ENCODE measurements at places on chromosomes 11 and 22.

- DNase-seq, result no peak
Observed at GRCh38 chr11:44997566-44997965, 46.9 kb upstream of the TP53I11 start.

GRCh38 chr11:61880031-61880430 lies 11.3 kb downstream of the FADS3 start:
- DNase-seq, result no peak

GRCh38 chr22:29004647-29005371 lies 56.8 kb downstream of the C22orf31 start:
- no peak for DNase-seq

DNA sequence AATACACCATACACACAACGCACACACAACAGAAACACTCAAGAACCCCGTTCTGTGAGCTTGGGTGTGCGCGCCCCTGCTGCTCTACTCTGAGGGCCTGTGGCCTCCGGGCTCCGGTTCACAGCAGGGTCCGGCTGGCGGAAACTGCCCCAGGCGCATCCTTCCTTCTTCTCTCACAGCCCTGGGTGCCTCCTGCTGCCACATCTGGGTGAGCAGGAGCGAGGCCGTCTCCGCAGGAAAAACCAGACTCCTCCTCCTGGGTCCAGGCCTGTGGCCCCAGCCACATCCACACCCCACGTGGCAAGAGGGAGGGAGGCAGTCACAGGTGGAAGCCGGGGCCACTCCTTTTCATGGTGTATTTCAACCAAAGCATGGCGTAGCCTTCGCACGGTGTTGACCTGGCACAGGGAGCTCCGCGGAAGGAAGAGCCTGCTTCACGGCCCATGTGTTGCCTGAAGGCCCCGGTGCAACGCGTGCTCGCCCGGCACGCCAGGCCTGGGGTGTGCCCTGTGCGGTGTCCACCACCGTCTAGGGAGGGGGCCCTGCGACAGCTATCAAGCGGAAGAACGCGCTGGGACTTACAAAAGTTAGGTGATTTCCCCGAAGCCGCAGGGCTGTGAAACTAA lies 1502.7 kb downstream of the TBC1D22A start:
- no peak for DNase-seq

- DNase-seq, result no peak
Observed at GRCh38 chr22:37609240-37610152, 862 bp downstream of the GGA1 start.

- no peak for DNase-seq
Observed at GRCh38 chr11:74559110-74559933, 33.1 kb upstream of the POLD3 start.

- DNase-seq, result no peak
Observed at GRCh38 chr11:2807801-2808241, 77.8 kb downstream of the CDKN1C start.

DNA sequence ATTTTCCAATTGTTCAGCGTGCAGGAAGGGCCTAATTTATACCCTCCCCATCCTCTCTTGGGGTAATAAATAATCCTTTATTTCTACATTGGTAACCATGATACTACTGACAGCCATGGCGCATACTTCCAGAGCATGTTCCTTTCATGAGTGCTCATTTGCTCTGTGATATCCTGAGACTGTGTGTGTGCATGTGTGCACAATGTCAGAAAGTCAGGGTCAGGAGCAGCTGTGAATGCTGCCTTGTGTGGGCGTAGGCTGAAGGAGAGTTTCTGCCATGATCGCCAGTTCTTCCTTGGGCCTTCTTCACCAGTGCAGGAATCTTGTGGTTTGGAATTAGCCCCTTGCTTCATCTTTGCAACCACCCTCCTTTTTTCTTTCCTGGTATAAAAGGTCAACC lies 10.2 kb downstream of the TUBA8 start:
- no peak for DNase-seq

- no peak for DNase-seq
Observed at GRCh38 chr11:4546878-4547277, 1.9 kb downstream of the OR52M1 start.

DNA sequence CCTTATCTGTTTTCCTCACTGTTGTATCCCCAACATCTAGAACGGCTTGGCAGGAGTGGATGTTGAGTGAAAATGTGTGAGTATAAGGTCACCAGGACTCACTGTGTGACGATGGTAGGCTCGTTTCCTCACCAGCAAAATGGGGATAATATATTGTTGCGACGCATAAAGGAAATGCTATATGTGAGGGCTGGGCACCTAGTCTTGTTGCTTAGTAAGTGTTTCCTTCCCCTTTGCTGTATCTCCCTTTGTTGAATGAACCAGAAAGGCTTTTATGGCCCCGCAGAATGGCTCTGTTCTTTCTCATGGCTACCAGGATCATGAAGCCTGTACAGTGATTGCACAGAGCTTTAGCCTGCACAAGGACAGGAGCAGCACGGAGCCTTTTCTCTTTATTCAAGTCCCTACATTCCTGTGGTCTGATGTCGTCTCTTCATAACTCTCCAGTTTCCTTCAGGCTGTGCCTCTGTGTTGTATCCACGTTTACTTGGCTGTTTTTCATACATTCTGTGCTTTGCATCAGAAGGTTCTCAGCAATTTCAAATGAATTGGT lies 5.4 kb downstream of the TNRC6B start:
- DNase-seq, result no peak

GRCh38 chr11:1936072-1936780 lies 10.9 kb upstream of the MRPL23 start:
- no peak for DNase-seq

DNA sequence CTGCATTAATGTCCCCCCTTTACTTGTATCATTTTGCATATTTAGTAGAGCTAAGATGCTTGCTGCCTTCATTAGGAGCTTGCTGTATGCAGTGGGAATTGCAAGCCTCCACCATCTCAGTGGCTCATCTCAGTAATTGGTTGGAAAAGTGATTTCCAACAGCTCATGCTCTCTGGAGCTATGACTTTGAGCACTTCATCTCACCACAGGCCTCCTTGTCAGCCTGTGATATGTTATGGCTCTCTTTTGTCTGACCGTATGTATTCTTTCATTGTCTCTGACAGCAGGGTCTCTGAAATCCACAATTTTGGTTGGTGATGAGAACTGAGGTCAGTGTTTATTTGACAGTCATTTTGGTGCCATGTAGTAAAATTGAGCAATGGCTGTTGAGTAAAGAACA lies 345.1 kb downstream of the FAT3 start:
- DNase-seq, result no peak

- DNase-seq, result no peak
Observed at GRCh38 chr11:99865951-99866350, 821.1 kb upstream of the ARHGAP42 start.

GRCh38 chr11:119222308-119222707 lies 16.2 kb downstream of the CBL start:
- no peak for DNase-seq

DNA sequence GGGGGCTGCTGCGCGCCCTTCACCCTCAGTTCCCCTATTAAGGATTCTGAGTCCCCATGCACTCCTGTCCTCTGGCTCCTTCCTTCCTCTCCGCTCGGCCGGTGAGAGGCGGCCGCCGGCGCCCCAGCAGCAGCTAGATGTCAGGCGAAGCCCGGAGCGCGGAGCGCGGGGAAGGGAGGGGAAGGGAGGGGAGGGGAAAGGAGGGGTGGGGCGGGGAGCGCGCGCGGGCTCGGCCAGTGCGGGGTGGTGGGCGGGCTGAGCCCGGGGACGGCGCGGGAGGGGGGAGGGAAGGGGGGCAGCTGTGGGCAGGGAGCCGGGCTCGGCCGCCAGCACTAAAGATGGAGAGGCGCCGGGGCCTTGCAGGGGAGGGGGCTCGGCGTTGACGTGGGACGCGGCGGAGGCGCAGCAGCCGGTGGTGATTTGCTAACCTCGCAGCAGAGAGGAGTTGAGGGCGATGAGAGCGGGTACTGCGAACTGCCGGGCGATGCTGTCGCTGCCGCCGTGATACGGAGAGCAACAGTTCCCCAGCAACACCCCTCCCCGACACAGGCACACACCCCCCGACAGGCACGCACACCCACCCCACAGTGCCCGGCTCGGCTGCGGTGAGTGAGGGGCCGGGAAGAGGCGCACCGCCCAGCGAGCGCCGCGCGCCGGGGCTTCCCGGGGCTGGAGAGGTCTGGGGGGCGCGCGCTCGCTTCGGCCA lies at the start of gene ZBTB16:
TSS of gene ZBTB16 (plus strand) at position 434 of the 706 bp plus-strand sequence. CDS start 3,590 bp downstream, outside the sequence.
- no peak for DNase-seq

- DNase-seq, result no peak
Observed at GRCh38 chr22:28597665-28598064, 82.0 kb downstream of the TTC28 start.

- DNase-seq, result no peak
Observed at GRCh38 chr11:75938543-75938942, 123.5 kb downstream of the UVRAG start.

DNA sequence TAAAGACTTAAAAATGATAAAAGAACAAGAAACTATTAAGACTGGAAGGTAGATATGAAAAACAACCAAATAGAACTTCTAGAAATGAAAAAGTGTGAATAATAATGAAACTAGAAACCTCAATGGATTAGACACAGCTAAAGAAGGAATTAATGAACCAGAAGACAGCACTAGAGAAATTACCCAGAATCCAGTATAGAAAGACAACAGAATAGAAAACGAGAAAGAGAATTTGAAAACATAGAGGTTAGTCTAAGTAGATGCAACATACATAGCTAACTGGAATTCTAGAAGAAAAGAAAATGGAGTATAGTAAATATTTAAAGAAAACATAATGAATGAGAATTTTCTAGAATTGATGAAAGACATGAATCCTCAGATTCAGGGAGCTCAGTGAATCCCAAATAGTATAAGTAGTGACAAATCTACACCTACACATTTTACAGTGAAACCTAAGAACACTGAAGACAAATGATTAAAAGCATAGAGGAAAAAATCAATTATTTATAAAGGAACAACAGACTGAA lies 111.9 kb downstream of the PARVA start:
- DNase-seq, result no peak

GRCh38 chr11:131694526-131695424 lies 324.4 kb downstream of the NTM start:
- DNase-seq, result peak; percentile 67

DNA sequence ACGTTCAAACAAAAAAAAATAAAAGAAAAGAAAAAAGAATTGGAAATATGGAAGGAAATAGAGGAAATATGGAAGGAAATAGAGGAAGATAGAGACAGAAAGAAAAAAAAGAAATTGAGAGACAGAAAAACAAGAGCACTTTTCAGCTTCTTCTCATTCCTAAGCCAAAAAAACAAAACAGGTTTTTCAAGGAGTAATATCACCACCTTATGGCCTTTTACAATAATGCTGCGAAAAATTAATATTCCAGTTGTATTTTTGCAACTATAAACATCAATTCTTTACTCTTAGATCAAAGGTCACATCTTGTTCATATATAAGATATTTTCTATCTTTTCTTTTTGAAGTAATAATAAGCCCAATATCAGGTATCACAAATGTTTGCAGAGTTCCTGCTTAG lies 328.3 kb downstream of the FAT3 start:
- DNase-seq, result no peak

GRCh38 chr11:3008746-3009336 lies 16.7 kb upstream of the NAP1L4 start:
- DNase-seq, result no peak

GRCh38 chr22:49010070-49010863 lies 817.4 kb downstream of the BRD1 start:
- DNase-seq, result no peak

GRCh38 chr22:47401592-47401898 lies 639.1 kb downstream of the TBC1D22A start:
- DNase-seq, result no peak

DNA sequence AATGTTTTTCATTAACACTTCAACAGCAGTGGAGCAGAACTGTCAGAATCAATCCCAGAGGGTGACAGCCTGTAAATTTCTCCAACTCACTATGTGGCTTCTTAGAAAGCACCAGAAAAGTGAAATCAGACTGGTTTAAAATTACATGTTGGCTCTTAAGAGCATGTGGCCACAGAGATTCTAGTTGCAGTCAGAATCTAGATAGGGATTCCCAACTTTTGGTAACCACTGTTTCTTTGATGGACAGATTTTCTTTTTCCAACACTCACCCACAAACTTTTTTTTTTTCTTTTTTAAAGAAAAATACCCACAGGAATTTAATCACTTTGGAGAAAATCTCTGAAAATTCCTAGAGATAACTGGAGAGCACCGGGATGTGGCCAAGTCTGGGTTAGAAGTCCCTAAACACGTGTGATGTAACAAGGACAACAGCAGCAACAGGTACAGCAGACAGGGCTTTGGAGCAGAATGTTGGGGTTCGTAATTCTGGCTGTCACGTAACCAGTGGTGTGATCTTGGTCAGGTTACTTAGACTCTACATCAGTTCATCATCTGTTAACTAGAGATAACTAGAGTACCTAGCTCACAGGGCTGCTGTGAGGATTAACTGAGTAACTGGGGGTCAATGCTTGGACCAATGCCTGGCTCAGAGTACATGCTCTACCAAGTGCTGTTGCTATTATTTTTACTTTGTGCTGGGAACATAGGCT lies 100.1 kb downstream of the NAT10 start:
- DNase-seq, result no peak

GRCh38 chr11:8963569-8964323 lies 496 bp downstream of the TMEM9B start:
- DNase-seq, result no peak

DNA sequence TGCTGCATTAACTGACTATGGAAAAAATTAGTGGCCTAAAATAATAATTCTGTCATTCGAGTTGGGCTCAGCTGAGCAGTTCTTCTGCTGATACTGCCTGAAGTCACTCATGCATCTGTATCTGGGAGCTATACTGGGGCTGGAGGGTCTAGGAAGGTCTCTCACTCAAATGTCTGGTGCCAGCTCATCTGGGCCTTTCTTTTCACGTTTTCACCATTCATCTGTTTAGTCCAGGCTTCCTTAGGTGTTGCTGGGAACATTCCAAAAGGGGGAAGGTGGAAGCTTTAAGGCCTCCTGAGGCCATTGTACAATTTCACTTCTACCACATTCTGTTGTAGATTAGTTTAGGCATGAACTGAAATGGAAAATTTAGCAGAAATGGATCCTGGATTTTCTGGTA lies 28.0 kb downstream of the YAP1 start:
- no peak for DNase-seq

DNA sequence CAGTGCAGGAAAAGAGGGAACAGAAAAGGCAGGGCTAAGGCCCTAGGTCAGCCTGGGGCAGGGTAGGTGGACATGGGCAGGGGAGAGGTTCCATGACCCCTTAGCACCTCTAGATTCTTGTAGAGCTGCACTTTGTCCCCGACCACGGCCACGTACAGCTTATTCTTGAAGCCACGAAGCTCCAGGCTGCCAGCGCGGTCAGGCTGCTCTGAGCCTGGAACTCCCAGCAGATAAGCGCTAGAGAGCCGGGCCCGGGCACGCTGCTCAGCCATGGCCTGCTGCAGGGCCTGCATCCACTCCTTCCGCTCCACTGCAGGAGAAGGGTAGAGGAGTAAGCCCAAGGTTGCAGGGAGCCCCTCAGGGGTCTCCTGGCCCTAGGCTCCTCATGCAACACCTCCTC lies 36.1 kb upstream of the PDE2A start:
- DNase-seq, result no peak

GRCh38 chr11:35662061-35662648 lies 420 bp upstream of the TRIM44 start:
- DNase-seq, result no peak

GRCh38 chr11:93468290-93468689 lies 74.9 kb downstream of the SMCO4 start:
- no peak for DNase-seq

- DNase-seq, result no peak
Observed at GRCh38 chr22:31768422-31769059, 14.7 kb downstream of the DEPDC5 start.

- no peak for DNase-seq
Observed at GRCh38 chr11:336659-337198, 16.1 kb upstream of the IFITM3 start.

GRCh38 chr11:1832211-1832919 lies 2.4 kb upstream of the SYT8 start:
- DNase-seq, result no peak

GRCh38 chr11:75376175-75376574 lies 23.1 kb upstream of the RPS3 start:
- no peak for DNase-seq

Data from right renal cortex interstitium (tissue), 3 donors.